ENCODE measurements at places on chromosomes 7 and 10. TPM values are rescaled to one million over a fixed set of nuclear protein-coding genes. Genes with fewer than 3 reads are reported as not detected.

Gene NEURL1
- total RNA-seq: 2.2 TPM

Gene NACAD
- total RNA-seq: 0.35 TPM

Gene PRKAR2B
- 1.1 TPM for total RNA-seq

Gene PHKG1
- total RNA-seq: 2.5 TPM

Gene BEND7
- total RNA-seq: not detected

Gene DPYSL4
- 1.5 TPM for total RNA-seq

Gene TMEM225B
- not detected for total RNA-seq

Gene PRPS1L1
- not detected for total RNA-seq

Gene VGF
- total RNA-seq: 0.66 TPM

Gene IFIT2
- 34.4 TPM for total RNA-seq

Gene SP4
- 58.7 TPM for total RNA-seq

Gene VWC2
- not detected for total RNA-seq

Gene BICC1
- 0.14 TPM for total RNA-seq

Gene CYP3A7
- total RNA-seq: not detected

Gene OR2A12
- not detected for total RNA-seq

Gene ELN
- not detected for total RNA-seq

Gene LIPK
- not detected for total RNA-seq

Gene COL17A1
- not detected for total RNA-seq

Gene PNLIPRP2
- total RNA-seq: not detected

Gene NPTX2
- total RNA-seq: not detected

Gene C10orf67
- not detected for total RNA-seq

Gene EBF3
- total RNA-seq: not detected

Gene ACTR3C
- total RNA-seq: 4.0 TPM

Gene FLNC
- total RNA-seq: not detected

Gene GPC2
- total RNA-seq: 6.2 TPM

Gene TACC2
- not detected for total RNA-seq

Gene CYP26C1
- 0.18 TPM for total RNA-seq

Gene AKR1D1
- total RNA-seq: not detected

Gene STRIP2
- 19.0 TPM for total RNA-seq

Gene DDC
- total RNA-seq: not detected

Gene DLX5
- total RNA-seq: not detected

Gene CDK6
- total RNA-seq: 229 TPM

Gene HTR5A
- not detected for total RNA-seq

Gene PLCE1
- total RNA-seq: not detected

Gene IMPDH1
- total RNA-seq: 54.1 TPM

Gene CNNM1
- not detected for total RNA-seq

Gene SEMA3E
- total RNA-seq: not detected

Gene FIS1
- 86.7 TPM for total RNA-seq

Gene GPER1
- total RNA-seq: not detected

Gene NAT16
- total RNA-seq: not detected

Gene GIMAP6
- 54.6 TPM for total RNA-seq

Gene WDR91
- total RNA-seq: 9.3 TPM

Gene FKBP6
- total RNA-seq: not detected
